Peyer's patch (tissue), 4 donors: ENCODE measurements at places on chromosomes 3 and 15. TPM values are rescaled to one million over a fixed set of nuclear protein-coding genes. Genes with fewer than 3 reads are reported as not detected.

DNA sequence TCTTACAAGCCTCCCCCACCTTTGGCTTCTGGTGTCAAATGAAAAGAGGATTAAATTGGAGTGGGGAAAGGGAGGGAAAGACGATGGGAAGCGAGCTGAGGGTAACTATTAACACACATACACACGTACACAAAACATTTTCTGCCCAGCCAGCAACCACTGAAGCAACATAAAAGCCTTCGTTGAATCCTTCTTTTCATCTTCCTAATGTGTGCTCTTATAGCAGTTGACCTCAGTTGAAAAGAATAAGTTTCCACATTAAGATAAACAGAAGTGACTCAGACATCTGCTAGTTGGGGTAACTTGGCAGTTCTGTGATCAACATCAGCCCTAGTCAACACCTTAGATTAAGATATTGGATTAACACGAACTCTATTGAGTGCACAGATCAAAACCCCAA, 558.5 kb downstream of the MECOM start:
- no peak for DNase-seq

DNA sequence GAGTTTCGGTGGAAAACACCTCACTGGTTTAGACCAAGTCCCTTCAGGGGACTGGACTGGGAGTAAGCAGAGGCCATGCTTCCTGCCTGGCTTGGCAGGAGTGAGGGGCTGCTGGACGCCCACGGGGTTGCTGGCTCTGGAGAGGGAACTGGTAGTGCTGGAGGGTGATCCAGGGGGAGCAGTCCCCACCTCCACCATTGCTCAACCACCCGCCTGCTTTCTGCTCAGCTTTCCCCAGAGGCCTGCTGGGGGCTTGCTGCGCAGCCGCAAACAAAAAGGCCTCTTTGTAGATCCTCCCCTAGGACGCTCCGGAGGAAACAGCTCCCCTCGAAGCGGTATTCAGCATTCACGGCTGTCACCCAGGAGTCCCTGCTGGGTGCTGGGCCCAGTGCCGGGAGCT, 33.5 kb downstream of the EBLN2 start:
- no peak for DNase-seq

DNA sequence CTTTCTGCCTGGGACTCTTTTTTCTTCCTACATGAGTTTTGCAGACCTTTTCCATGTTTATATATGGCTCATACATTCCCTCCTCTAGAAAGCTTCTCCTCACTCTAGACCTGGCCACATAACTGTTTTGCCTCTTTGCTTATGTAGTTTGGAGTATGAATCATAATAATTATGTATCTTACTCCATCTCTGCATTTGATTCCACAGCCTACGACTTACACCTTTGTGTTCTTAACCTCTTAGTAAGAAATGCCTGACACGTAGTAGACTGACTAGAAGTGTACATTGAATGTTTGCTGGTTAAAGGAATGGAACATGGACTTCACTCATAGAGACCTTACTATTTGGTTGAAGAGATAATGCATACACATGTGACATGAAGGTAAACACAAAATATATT, 56.4 kb downstream of the MBNL1 start:
- no peak for DNase-seq

- DNase-seq, result no peak
Measured at GRCh38 chr3:110811050-110811449, 260.6 kb upstream of the NECTIN3 start.

DNA sequence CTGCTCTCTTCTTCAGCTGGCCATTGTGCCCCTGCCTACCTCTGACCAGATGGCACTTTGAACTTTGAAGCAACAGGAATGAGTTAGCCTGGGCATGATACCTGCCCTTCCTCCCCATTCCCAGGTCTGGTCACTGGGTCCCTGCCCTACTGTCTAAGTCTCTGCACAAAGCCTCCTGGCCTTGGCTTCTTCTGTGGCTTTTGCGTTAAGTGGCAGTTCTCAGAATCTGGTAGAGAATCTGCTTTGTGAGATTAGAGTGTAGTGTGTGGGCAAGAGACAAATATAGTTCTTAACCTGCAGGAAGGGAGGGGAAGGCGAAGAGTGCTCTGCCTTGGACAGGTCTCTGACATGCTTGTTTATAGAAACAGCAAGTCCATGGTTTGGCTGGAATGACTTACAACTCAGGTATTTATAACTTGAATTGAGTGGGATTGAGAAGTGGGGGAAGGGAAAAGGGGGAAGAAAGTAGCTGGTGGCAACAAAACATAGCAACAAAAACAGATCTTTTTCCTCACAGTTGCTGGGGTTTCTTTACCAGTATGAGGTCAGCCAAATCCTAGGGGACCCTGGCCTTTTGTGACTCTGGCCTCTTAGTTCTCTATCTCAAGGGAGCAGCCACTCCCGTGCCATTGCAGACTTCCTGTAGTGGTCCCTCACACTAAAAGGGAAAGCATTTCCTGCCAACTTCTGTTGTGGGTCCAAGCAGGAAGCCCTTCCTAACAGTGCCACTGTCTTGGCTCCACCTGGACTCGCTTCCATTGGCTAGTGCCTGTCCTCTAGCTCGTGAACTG, 16.7 kb downstream of the MAPKBP1 start:
- no peak for DNase-seq

DNA sequence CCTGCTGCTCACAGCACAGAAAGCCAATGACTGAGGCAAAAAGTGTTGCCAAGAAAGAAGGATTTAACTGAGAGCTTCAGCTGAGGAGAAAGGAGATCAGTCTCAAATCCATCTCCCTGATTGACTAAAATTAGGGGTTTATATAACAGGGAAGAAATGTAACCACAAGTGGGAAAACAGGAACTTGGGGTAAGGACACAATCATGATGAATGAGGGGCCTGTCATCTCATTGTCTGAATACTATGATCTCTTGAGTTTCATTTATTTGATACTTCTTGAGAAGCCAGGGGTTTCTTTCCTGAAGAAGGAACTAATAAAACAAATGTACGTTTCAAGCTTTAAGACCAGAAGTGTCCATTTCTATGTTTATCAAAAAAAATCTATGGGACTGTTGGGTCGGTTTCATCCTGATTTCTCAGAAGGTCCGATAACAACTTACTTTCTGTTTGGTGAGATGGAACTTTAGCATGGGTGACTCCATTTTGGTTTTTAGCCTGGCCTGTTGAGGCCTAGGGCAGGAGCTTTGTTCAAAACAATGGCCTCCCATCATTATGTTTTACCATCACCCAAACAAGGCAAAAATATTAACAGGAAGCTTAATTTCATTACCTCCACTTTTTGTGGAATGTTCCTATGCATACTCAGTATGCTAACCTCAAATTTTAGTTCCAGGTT, 76.6 kb upstream of the PIAS1 start:
- DNase-seq, result no peak

DNA sequence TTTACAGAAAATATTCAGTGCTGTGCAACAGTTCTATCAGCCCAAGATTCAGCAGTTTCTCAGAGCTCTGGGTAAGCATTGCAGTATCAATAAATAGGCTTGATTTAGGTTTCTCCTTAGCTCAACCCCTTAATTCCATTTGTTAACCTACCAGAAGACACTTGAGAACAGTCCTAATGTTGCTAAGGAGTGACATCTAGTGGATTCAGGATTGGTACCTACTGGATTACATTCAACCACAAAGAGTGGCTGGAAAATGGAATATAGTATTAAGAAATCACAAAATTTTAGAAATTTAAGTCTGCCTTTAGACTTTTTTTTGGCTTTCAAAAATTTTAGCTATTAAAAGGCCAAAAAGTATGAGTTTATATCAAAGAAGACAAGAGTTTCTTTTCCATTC, 34.7 kb downstream of the POLG start:
- no peak for DNase-seq

DNA sequence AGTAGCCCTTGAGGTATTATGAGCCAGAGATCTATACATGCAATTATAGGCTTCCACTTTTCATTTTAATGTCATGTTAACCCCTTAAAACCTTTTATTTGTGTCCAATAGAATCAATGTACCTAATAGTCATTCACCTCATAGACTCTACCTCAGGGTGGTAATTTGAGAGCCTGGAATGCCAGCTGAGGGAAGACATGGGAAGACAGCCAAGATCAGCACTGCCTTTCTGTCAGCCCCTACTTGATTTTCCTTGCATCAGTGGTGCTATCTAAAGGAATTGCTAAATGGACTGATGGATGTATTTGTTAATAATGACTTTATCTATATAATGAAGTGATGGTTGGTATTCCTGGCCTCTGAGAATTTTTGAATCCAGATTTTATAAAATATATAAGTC, 113.3 kb upstream of the GBE1 start:
- no peak for DNase-seq

DNA sequence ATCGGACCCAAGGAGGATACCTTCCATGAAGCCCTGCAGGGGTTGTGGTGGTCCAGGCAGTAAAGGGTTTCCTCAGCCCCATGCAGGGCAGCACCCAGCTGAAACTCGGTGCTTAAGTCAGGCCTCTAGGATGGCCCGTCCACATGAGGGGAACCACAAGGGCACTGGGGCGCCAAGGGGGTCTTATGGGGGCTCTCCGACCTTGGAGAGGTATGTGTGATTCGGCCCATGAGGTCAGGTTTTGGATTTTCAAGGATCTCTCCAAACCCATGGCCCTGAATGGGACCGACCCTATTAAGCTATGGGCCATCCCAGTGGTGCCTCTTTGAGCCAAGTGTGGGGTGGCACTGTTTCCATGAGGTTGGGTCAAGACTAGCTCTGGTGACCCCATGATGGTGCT, 233.3 kb downstream of the SNRPN start:
- no peak for DNase-seq

GRCh38 chr3:113516115-113516505, 1.2 kb upstream of the SPICE1 start:
- no peak for DNase-seq

DNA sequence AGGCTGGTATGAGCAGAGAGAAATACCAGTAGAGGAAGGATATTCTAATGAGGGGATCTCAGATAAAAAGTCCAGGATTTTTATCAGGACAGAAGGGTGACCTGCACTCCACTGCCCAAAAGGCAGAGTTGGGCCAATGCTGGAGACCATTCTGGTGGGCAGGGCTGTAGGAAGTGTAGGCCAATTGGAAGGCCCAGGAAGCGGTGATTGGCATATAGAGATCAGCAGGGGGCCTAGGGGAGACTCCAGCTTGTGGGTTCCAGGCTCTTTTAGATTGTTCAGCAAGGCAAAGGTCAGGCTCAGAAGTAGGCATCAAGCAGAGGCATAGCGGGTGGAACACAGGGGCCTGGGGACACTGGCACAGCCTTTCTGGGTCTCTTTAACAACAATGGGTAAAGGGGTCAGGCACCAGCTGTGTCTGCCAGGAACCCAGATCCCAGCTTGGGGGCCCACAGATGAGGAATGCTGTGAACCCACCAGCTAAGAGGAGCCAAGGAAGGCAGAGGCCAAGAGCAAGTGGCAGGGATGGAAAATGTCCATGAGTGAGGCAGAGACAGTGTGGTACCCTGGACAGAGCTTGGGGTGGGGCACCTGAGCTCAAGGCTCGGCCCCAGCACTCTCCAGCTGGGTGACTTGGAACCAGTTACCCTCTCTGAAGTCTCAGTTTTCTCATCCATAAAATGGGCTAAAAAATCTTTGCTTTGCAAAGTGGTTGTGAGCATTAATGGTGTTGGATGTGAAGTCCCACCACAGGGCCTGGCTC, 27.0 kb upstream of the RASGRF1 start:
- DNase-seq, result no peak

GRCh38 chr3:155080692-155081091, 573 bp downstream of the MME start:
- no peak for DNase-seq

DNA sequence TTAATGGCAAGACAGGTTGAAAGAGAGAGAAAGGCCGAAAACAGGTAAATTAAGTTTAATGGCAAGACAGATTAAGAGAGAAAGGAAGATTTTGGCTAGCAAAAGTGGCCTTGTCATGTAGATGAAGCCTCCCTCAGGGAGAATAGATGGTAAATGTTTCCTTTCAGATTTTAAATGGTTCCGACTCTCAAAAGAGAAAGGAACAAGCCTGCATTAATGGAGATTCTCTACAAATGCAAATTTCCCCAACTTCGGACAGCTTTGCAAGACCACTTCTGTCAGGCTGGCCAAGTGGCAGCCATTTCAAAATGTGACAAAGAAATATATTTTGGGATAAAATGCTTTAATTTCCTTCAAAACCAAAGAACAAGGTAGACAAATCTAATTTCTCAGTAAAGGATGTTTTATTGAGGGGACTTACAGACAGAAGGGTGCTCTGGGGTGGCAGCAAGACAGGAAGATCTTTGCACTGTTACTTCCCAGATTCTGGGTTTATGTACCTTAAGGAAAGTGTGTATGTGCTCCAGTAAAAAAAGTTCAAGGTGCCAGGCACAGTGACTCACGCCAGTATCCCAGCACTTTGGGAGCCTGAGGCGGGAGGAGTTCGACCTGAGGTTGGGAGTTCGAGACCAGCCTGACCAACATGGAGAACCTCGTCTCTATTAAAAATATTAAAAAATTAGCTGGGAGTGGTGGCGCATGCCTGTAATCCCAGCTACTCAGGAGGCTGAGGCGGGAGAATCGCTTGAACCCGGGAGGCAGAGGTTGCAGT, 626.3 kb upstream of the NAALADL2 start:
- DNase-seq, result no peak

GRCh38 chr3:29454161-29454611, 173.3 kb downstream of the RBMS3 start:
- no peak for DNase-seq

DNA sequence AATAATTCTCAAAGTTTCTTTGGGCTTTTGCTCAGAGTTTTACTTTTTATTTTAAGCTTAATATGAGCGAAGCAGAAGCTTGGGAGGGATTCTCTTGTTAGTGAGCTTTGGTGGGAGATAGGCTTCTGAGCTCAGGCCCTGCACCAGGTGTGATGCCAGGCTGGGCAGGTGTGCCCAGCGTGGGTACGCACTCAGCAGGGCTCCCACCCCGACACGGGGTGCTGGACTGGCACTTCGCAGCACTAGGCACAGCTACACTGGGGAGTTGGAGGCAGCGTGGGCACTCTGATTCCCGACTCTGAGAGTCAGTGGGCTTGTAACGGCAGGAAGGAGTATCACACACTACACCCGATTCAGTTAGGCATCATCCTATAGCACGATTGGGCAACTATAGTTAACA, 244.0 kb downstream of the KLF13 start:
- no peak for DNase-seq

- no peak for DNase-seq
Measured at GRCh38 chr15:79218588-79219200, 63.8 kb upstream of the ANKRD34C start.

- no peak for DNase-seq
Measured at GRCh38 chr3:101279765-101280385, 40.5 kb downstream of the IMPG2 start.

DNA sequence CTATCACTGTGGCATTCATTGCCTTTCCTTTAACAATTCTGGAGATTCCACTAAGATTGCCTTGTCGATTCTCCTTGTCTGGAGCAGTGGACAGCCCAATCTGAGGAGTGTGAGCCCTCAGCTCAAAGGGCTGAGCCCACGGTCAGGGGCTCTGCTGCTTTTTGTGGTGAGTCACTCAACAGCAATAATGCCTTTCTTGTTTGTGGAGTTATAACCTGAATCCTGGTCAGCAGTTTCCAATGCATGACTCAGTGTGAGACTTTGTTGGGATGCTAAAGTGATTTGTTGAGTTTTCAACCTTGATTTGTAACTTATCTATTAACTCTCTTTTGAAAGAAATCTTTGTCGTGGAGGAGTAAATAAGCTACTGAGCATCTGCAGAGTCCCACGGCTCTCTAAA, 183.5 kb downstream of the TJP1 start:
- no peak for DNase-seq

Gene MAN2C1
- 268 TPM for total RNA-seq

Gene AGTR1
- total RNA-seq, result 0.70 TPM

Gene CLK3
- total RNA-seq, result 123 TPM

Gene STX19
- 13.0 TPM for total RNA-seq

Gene SMAD3
- 53.1 TPM for total RNA-seq

Gene CPN2
- total RNA-seq, result not detected

Gene INKA1
- total RNA-seq, result not detected
